ENCODE measurements at places on chromosomes 16 and 17. TPM values are rescaled to one million over a fixed set of nuclear protein-coding genes. Genes with fewer than 3 reads are reported as not detected.

The TMEM100 gene
- 1.8 TPM for total RNA-seq

The PIRT gene
- total RNA-seq, result not detected

The CACNA1H gene
- total RNA-seq, result 1.3 TPM

The MYH2 gene
- under 0.01 TPM for total RNA-seq

The DEXI gene
- total RNA-seq, result 64.0 TPM

The TLCD1 gene
- 4.3 TPM for total RNA-seq

The REXO5 gene
- total RNA-seq, result 4.9 TPM

The PRSS8 gene
- total RNA-seq, result under 0.01 TPM

The CFAP97D1 gene
- under 0.01 TPM for total RNA-seq

The FASN gene
- total RNA-seq, result 94.7 TPM

Data from smooth muscle cell of bladder (primary cell).